ENCODE measurements at places on chromosomes 1 and 21. TPM values are rescaled to one million over a fixed set of nuclear protein-coding genes. Genes with fewer than 3 reads are reported as not detected.

ATP1A4 gene
- not detected for total RNA-seq

CYYR1 gene
- under 0.01 TPM for total RNA-seq

CDKN2C gene
- total RNA-seq, result 38.5 TPM

FAM151A gene
- total RNA-seq, result not detected

CNTN2 gene
- under 0.01 TPM for total RNA-seq

NHLH1 gene
- not detected for total RNA-seq

OR2G6 gene
- not detected for total RNA-seq

ADGRL2 gene
- 226 TPM for total RNA-seq

LRRC8B gene
- 2.5 TPM for total RNA-seq

GABRD gene
- total RNA-seq, result not detected

CCDC18 gene
- total RNA-seq, result 16.3 TPM

TMEM59 gene
- 200 TPM for total RNA-seq

ROR1 gene
- total RNA-seq, result 7.3 TPM

FMO2 gene
- total RNA-seq, result 27.9 TPM

OR2G3 gene
- total RNA-seq, result not detected

NUDT17 gene
- 4.8 TPM for total RNA-seq

NBPF11 gene
- total RNA-seq, result 3.9 TPM

TLR5 gene
- total RNA-seq, result 0.28 TPM

CR1L gene
- not detected for total RNA-seq

UBXN10 gene
- under 0.01 TPM for total RNA-seq

TSTD1 gene
- total RNA-seq, result 41.4 TPM

LEPR gene
- total RNA-seq, result 10.0 TPM

KIF26B gene
- total RNA-seq, result 9.3 TPM

FCRL5 gene
- total RNA-seq, result not detected

FRRS1 gene
- 39.2 TPM for total RNA-seq

Data from regular cardiac myocyte (primary cell).